ENCODE measurements at places on chromosomes 16 and 17.

GRCh38 chr17:28689011-28689410 is 22.7 kb downstream of the PROCA1 start:
- H3K4me3 ChIP-seq = no peak overlapping the region
- H3K4me1 ChIP-seq = no peaks in the 10 kb centered on the region
- no peak for DNase-seq

DNA sequence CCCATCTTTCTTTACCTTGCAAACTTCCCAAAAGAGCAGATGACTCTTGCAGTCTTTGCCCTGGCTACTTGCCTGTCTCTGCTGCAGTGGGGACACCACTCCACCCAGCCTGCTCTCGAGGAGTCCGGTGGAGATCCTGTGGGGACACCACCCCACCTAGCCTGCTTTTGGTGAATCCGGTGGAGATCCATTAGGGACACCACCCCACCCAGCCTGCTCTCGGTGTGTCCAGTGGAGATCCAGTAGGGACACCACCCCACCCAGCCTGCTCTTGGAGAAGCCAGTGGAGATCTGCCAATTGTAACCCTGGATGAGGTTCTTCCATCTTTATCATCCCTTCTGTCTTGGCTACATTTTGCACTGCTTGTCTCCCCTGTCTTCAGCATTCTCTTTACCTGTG is 54.2 kb downstream of the C16orf78 start:
- H3K4me1 ChIP-seq = no peaks in the 10 kb centered on the region
- no peak for DNase-seq
- no peaks in the 10 kb centered on the region for H3K36me3 ChIP-seq
- H3K27me3 ChIP-seq = peaks cover 35% of the 10 kb centered on the region
- H3K27ac ChIP-seq = no peak overlapping the region

DNA sequence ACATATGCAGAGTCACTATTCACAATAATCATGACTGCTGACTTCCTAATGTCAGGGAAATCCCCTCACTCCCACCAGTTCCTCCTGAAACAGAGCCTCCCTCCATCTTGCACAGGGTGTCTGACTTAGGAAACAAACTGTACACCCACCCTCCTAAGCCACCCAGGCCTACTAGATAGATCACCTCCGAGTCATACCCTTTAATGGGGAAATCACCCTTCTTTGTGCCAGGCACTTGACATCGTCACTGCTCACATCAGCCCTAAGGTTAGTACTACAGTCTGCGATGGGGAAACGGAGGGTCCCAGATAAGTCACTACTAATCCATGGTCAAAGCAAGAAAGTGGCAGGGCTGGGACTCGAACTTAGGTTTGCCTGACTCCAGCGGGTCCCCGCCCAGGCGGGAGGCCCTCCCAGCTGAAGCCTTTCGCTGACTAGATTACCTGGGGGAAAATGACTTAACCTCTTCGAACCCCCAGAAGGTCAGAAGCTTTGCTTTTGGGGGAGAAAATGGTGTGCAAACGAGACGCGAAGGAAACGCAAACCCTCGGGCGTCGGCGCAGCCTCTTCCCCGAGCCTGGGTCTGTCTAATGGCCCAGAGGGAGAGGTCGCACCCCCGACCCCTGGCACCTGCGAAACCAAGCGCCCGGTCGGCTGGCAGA is 3.4 kb upstream of the MLLT6 start:
- H3K36me3 ChIP-seq = peaks cover 18% of the 10 kb centered on the region
- H3K4me1 ChIP-seq = peaks cover 11% of the 10 kb centered on the region

GRCh38 chr17:30243568-30243967 is 8.1 kb upstream of the SLC6A4 start:
- H3K36me3 ChIP-seq = peaks cover 17% of the 10 kb centered on the region
- no peaks in the 10 kb centered on the region for H3K4me1 ChIP-seq
- no peak for DNase-seq
- no peak overlapping the region for H3K4me3 ChIP-seq
- no peaks in the 10 kb centered on the region for H3K27me3 ChIP-seq

DNA sequence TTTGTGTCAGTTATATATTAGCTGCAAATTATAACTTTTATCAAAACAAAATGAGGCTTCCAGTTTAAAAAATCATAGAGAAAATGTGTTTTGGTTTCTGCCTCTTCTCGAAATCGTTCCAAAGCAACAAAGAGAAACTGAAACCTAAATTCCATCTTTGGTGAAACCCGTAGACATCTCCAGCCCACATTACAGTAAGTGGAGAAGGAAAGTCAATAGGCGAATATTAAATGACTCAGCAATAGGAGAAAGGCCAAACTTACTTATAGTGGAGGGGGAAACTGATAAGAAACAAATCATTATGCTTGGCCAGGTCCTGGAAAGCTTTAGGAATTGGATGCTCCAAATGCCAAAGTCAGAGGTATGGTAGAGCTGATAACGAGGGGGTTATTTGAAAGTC is 103.0 kb upstream of the SHISA6 start:
- no peak overlapping the region for H3K27ac ChIP-seq
- H3K36me3 ChIP-seq = no peaks in the 10 kb centered on the region
- H3K27me3 ChIP-seq = no peaks in the 10 kb centered on the region
- H3K4me3 ChIP-seq = peak overlapping the region; percentile 51
- DNase-seq = peak; percentile 13
- H3K4me1 ChIP-seq = peaks cover 14% of the 10 kb centered on the region

- no peak overlapping the region for H3K27ac ChIP-seq
- H3K27me3 ChIP-seq = no peaks in the 10 kb centered on the region
- no peaks in the 10 kb centered on the region for H3K36me3 ChIP-seq
- no peaks in the 10 kb centered on the region for H3K4me1 ChIP-seq
Measured at GRCh38 chr17:19024101-19025078, 19.8 kb upstream of the FAM83G start.

Measured in MCF 10A (cell line).